Activated CD4-positive, alpha-beta memory T cell treated with anti-CD3 and anti-CD28 coated beads, Interleukin-2, amount 10 ng/mL, durations not matched to agents 7 days and 5 days (primary cell): ENCODE measurements at places on chromosomes 3 and 15. TPM values are rescaled to one million over a fixed set of nuclear protein-coding genes. Genes with fewer than 3 reads are reported as not detected.

Gene GAP43
- not detected for total RNA-seq

DNA sequence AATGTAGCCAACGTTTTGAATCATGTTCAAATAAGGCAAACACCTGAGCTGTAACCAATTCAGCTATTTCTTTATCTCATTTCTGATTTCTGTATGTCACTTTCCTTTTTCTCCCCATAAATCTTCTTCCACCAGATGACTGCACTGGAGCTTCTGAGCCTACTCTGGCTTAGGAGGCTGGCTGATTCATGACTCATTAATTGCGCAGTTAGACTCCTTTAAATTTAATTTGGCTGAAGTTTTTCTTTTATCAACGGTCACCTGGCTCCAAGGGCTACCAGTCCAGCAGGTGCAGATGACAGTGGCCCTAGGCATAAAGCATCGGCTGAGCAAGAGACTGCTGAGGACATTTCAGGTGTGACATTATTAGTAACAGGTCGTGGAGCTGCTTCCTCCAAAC lies 39.6 kb upstream of the ITGA11 start:
- no peak for DNase-seq
- H3K27ac ChIP-seq = no peak overlapping the region
- no peak overlapping the region for H3K4me3 ChIP-seq
- H3K4me1 ChIP-seq = no peaks in the 10 kb centered on the region
- H3K27me3 ChIP-seq = peaks cover 29% of the 10 kb centered on the region

GRCh38 chr15:40279437-40280141 lies 3.3 kb downstream of the ANKRD63 start:
- DNase-seq = peak; percentile 71
- no peak overlapping the region for H3K27ac ChIP-seq
- no peak overlapping the region for H3K4me3 ChIP-seq

DNA sequence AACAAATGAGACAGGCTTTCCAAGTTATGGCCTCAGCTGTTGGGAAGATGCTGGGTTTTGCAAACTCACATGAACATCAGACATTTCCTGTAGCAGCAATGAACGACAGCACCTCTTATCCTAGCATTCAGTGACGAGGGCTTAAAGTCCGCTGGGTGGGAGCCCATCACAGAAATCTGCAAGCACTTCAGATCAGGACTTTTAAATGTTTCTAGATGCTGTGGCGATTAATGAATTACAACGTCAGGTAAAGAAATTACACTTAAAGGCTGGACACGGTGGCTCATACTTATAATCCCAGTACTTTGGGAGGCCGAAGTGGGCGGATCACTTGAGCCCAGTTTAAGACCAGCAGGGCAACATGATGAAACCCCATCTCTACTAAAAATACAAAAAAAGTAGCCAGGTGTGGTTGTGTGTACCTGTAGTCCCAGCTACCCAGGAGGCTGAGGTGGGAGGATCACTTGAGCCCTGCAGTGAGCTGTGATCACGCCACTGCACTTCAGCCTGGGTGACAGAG lies 3.9 kb downstream of the AEN start:
- peak overlapping the region; percentile 91 for H3K27ac ChIP-seq
- H3K4me1 ChIP-seq = peaks cover 80% of the 10 kb centered on the region
- no peaks in the 10 kb centered on the region for H3K27me3 ChIP-seq
- peak overlapping the region; percentile 85 for H3K4me3 ChIP-seq

DNA sequence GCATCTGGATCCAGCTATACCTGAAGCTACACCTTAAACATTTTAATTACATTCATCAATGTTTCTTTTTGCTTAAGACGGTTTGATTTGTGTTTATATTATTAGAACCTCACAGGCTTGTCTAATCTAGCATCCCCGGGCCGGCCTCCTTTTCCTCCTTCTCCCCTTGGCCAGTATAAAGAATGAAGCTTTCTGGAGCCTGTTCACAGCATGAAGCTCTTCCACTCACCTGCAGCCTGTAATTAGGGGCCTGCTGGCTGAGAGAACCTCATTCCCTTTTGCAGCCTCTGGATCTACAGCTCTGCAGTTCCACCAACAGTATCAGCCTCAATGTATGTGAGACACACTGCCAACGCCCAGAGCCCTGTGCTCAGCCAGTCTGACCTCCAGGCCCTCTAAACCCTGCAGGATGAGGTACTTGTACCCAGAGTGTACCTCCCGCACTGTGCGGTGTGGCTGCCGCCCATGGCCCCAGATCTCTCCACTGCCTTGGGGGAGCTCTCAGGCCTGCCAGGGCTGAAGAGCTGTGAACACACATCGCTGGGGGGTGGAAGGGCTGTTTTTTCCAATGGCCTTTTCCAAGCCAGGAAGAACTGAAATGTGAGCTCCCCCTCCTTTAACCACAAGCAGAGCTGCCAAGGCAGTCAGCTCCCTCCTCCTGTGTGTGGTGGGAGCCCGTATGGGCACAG lies 114.7 kb upstream of the ALDH1A3 start:
- peaks cover 4% of the 10 kb centered on the region for H3K27me3 ChIP-seq
- no peak overlapping the region for H3K4me3 ChIP-seq
- H3K27ac ChIP-seq = no peak overlapping the region
- DNase-seq = no peak
- no peaks in the 10 kb centered on the region for H3K4me1 ChIP-seq

DNA sequence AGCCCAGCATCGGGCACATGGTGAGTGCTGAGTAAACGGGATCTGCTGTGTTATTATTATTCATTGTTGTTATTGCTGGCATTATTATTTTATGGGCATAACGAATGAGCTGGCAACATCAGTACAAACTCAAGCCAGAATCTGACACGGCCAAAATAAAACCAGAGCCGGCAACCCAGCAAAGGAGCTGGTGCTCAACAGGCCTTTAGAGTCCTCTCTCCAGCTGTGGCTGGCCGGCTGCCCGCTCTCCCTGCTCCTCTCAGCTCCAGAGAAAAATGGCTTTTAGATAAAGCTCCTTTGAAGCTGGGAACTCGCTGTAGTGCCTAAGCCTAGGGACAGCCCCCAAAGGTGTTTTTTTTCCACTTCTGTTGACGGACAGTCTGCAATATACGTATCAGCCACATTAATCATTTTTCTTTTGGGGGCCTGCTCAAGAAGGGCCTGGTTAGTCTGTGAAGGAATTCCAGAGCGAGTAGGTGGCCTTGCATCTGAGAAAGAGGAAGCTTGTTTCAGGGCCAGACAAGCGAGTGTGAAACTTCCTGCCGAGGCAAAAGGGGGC lies 193.9 kb upstream of the UBE2E1 start:
- H3K4me1 ChIP-seq = peaks cover under 1% of the 10 kb centered on the region
- DNase-seq = no peak
- H3K27ac ChIP-seq = no peak overlapping the region

GRCh38 chr15:57506422-57506821 lies 85.3 kb upstream of the MYZAP start:
- no peak overlapping the region for H3K4me3 ChIP-seq
- no peak overlapping the region for H3K27ac ChIP-seq
- H3K27me3 ChIP-seq = peaks cover 1% of the 10 kb centered on the region
- H3K36me3 ChIP-seq = no peaks in the 10 kb centered on the region

Gene GOLGA8T
- not detected for total RNA-seq

Gene LMCD1
- 4.3 TPM for total RNA-seq

DNA sequence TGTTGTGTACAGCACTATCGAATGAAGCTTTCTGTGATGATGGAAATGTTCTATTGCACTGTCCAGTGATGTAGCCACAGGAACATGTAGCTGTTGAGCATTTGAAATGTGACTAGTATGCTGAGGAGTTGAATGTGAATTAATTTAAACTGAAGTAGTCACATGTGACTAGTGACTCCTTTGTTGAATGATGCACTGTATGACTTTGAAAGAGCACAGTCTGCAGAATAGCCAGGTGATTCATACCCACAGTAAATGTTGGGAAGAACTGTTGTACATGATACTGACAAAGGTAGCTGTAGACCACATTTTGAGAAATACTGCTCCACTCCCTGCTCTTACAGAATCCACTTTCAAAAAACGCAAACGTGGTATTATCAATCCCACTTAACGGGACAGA lies 34.0 kb upstream of the ACTL6A start:
- H3K27me3 ChIP-seq = peaks cover 21% of the 10 kb centered on the region
- no peak overlapping the region for H3K4me3 ChIP-seq
- H3K36me3 ChIP-seq = no peaks in the 10 kb centered on the region
- no peaks in the 10 kb centered on the region for H3K4me1 ChIP-seq

GRCh38 chr3:134904241-134904771 lies 109.2 kb downstream of the EPHB1 start:
- no peaks in the 10 kb centered on the region for H3K36me3 ChIP-seq
- no peak overlapping the region for H3K27ac ChIP-seq
- peak; percentile 25 for DNase-seq
- peaks cover 17% of the 10 kb centered on the region for H3K27me3 ChIP-seq
- peaks cover 8% of the 10 kb centered on the region for H3K4me1 ChIP-seq
